ENCODE measurements at places on chromosomes 5 and 9.

DNA sequence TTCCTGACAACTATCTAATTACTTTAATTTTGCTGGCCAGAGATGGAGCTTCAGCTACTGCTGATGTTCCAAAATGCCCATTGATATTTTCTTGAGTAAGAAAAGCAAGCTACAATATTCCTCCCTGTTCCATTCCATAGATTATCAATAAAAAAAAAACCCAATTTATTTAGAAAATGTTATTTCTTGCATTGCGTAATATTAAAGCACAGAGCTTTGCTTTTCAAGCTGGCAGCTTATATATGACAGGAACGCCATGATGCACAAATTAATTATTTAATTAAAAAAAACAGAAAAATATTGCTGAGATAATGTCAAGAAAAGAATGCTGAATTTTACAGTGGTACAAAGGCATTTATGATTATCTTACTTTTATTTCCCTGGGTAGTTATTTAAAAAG, 47.9 kb downstream of the TRPM3 start:
- DNase-seq: no peak

DNA sequence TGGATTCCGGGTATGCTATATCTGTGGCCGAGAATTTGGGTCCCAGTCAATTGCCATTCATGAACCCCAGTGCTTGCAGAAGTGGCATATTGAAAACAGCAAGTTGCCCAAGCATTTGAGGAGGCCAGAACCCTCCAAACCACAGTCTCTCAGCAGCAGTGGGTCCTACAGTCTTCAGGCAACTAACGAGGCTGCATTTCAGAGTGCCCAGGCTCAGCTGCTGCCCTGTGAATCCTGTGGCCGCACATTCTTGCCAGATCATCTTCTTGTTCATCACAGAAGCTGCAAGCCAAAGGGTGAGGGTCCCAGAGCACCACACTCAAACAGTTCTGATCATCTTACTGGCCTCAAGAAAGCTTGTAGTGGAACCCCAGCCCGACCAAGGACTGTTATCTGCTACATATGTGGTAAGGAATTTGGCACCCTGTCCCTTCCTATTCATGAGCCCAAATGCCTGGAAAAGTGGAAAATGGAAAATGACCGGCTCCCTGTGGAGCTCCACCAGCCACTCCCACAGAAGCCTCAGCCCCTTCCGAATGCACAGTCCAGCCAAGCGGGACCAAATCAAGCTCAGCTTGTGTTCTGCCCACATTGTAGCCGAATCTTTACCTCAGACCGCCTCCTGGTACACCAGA, 23.0 kb downstream of the ZNF474 start:
- no peak for DNase-seq

DNA sequence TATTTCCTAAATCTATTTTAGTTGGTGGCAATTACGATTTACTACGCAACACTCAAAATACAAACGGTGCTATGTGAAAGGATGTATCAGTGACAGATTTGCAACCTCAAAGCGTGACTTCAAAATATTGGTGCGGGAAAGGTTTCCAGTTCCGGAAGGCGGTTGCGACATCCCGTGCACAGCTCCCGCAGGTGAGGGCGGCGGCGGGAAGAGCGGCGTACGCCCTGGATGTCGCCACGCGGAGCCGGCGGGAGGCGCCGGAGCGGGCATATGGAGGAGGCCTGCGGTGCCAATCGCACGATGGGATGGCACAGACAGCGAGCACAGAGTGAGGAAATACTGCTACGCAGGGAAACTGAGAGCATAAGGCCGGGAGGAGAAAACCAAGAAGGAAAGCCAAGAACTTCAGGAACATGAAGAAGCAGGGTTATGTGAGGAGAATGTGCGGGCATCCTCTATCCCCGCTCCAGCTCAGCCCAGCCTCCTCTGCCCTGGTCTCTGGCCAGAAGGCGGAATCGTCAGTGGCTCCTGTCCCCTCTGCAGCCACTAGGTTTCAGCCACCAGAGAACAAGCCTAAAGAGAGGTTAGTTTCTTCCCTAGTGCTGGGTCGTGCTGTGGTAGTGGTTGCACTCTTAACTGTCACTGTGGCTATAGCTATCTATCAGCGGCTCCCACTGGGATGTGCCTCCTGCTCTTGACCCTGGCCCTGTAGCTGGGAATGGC, 378.1 kb upstream of the TLE4 start:
- no peak for DNase-seq

GRCh38 chr5:15500325-15501001, 483 bp downstream of the FBXL7 start:
- DNase-seq: no peak

- DNase-seq: no peak
Observed at GRCh38 chr9:13487936-13488335, 208.4 kb upstream of the MPDZ start.
